ENCODE measurements at places on chromosomes 6 and 20.

GRCh38 chr20:4099905-4100675, 84.7 kb upstream of the RNF24 start:
- no peaks in the 10 kb centered on the region for H3K36me3 ChIP-seq
- no peak overlapping the region for H3K27ac ChIP-seq
- no peak for DNase-seq
- H3K4me3 ChIP-seq: no peak overlapping the region
- H3K4me1 ChIP-seq: no peaks in the 10 kb centered on the region

- peaks cover 6% of the 10 kb centered on the region for H3K27me3 ChIP-seq
- no peak overlapping the region for H3K27ac ChIP-seq
- DNase-seq: no peak
- no peaks in the 10 kb centered on the region for H3K36me3 ChIP-seq
- no peak overlapping the region for H3K4me3 ChIP-seq
These were observed 237.5 kb downstream of the MAFB start for GRCh38 chr20:40451552-40451951.

- no peak overlapping the region for H3K4me3 ChIP-seq
- H3K36me3 ChIP-seq: no peaks in the 10 kb centered on the region
- H3K27ac ChIP-seq: no peak overlapping the region
- H3K27me3 ChIP-seq: peaks cover 1% of the 10 kb centered on the region
These were observed 56.5 kb upstream of the ADGRF1 start for GRCh38 chr6:47098570-47098993.

- H3K27me3 ChIP-seq: no peaks in the 10 kb centered on the region
- no peak overlapping the region for H3K27ac ChIP-seq
- no peak overlapping the region for H3K4me3 ChIP-seq
These were observed 55.0 kb downstream of the KIF13A start for GRCh38 chr6:17932330-17932852.

GRCh38 chr6:129908356-129908755, 47.2 kb upstream of the TMEM244 start:
- no peak overlapping the region for H3K4me3 ChIP-seq
- H3K36me3 ChIP-seq: no peaks in the 10 kb centered on the region
- no peak overlapping the region for H3K27ac ChIP-seq
- peaks cover 3% of the 10 kb centered on the region for H3K4me1 ChIP-seq

- no peak overlapping the region for H3K27ac ChIP-seq
- DNase-seq: no peak
- no peak overlapping the region for H3K4me3 ChIP-seq
- H3K4me1 ChIP-seq: no peaks in the 10 kb centered on the region
- peaks cover 6% of the 10 kb centered on the region for H3K36me3 ChIP-seq
- H3K27me3 ChIP-seq: peaks cover 11% of the 10 kb centered on the region
These were observed 98.1 kb downstream of the ZNF217 start for GRCh38 chr20:53495398-53496092.

DNA sequence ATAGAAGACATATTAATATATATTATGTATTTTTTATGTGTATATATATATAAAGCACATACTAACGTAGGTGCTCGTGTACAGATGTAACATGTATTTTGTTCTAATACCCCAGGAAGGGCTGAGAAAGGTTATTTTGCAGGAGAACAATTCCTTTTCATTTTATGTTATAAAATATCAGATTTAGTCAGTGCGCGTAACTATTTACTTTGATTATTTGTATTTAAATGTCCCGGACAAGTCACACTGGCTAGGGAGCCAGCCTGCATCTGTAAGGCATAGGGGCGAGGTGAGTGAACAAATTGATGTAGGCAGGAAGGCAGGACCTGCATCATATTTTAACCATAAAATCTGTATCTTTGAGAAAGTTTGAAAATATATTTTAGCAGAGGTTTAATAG, 74.1 kb downstream of the BMP7 start:
- no peak overlapping the region for H3K27ac ChIP-seq
- no peak overlapping the region for H3K4me3 ChIP-seq
- DNase-seq: no peak
- H3K36me3 ChIP-seq: no peaks in the 10 kb centered on the region
- H3K4me1 ChIP-seq: peaks cover 3% of the 10 kb centered on the region

DNA sequence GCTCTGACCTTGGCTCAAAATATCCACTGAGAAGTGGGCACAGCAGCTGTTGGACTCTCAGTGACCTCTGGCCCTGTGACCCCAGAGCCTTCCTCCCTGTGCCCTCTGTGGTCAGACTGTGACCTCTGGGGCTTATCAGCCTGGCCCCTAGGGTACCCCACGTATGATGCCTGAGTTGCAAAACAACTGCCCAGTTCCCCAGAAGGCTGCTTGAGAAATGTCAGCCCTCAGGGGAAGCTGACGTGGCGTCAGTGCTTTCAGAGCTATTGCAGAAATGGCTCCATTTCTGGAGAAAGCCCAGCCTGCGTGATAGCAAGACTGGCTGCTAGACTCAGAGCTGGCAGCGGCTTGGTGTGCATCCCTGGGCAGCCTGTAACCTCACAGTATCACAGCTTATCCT, 31.5 kb upstream of the TGM2 start:
- H3K4me1 ChIP-seq: peaks cover 9% of the 10 kb centered on the region
- peaks cover 11% of the 10 kb centered on the region for H3K27me3 ChIP-seq
- H3K36me3 ChIP-seq: no peaks in the 10 kb centered on the region
- H3K27ac ChIP-seq: no peak overlapping the region
